ENCODE measurements at places on chromosomes 12 and 14.

GRCh38 chr12:67048371-67048770 is 220.8 kb upstream of the CAND1 start:
- DNase-seq: no peak

GRCh38 chr14:30638926-30639325 is 16.8 kb downstream of the SCFD1 start:
- DNase-seq: no peak

GRCh38 chr14:35384455-35385041 is 20.0 kb downstream of the NFKBIA start:
- DNase-seq: peak; percentile 83

DNA sequence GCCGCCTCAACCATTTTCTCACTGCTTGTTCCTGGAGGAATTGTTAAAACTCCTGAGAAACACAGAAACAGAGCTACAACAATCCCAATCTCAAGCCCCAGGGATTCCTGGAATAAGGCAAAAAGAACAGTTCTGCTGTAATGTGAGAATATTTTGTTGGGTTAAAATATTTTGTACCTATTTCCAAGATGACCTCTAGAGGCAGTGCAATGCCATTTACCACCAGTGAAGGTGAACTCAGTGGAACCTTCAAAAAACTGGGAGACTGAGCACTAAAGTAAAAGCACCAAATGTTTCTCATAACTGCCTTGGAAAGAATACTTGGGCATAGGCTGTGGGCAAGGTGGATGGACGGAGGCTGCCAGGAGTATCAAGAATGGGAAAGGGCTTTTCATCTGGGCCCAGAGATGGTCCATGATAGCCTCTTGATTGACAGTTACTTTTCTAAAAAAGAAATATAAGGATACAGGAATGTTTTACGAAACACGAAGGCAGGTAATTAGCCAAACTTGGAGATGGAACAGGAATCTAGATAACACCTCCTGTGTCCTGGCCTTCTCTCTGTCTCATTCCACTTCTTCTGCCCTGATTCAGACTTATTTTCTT is 334.0 kb upstream of the FLRT2 start:
- no peak for DNase-seq

DNA sequence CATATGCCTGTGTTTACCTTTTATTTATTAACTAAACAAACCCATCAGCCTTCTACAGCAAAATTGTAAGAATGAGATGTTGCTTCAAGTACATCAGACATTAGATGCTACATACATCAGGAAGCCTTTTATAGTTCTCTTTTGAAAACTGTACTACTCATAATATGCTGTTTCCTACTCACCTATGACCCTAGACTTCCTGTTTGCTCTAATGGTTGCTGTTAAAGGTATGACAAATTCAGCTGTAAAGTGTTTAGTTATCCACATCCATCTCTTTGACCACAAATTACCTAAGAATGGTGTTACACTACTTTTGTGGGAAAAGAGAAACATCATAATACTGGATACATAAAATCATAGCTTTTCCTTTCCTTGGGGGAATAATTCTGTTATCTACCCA is 220.0 kb downstream of the RAD51B start:
- no peak for DNase-seq
